Cerebellar nuclear complex (tissue), 1 donor: ENCODE measurements at places on chromosomes 1 and 21.

DNA sequence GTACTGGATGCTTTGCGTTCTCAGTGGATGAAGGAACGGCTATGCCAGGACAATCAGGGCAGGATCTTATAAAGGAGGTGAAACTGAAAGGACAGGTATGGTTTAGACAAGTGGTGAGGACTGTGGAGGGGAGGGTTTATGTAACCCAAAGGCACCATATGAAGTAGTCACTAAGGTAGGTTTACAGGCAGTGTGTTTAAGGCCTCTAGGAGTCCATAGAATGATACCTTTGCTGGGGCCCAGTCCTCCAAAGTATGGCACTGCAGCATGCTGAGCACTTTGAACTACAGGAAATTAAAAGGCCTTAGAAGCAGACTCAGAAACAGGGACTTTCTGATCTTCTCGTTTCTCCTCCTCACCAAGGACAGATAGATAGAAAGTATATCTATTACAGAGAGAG, 304.7 kb upstream of the USP25 start:
- no peak for DNase-seq

DNA sequence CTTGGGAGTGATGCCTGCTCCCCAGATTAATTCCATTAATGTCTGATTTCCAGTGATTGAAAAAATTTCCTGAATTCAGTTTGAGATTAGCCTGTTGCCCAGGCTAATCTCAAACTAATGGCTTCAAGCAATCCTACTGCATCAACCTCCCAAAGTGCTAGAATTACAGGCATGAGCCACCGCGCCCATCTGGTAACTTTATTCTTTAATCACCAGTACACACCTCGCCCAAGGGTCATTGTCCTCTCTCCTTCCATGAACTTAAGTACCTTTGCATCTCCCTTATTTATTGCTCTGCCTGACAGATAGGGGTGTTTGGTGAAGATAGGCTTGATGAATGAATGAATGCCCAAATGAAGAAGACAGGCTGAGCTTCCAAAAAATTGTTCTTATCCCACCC, 366.5 kb downstream of the SIPA1L2 start:
- DNase-seq: no peak

DNA sequence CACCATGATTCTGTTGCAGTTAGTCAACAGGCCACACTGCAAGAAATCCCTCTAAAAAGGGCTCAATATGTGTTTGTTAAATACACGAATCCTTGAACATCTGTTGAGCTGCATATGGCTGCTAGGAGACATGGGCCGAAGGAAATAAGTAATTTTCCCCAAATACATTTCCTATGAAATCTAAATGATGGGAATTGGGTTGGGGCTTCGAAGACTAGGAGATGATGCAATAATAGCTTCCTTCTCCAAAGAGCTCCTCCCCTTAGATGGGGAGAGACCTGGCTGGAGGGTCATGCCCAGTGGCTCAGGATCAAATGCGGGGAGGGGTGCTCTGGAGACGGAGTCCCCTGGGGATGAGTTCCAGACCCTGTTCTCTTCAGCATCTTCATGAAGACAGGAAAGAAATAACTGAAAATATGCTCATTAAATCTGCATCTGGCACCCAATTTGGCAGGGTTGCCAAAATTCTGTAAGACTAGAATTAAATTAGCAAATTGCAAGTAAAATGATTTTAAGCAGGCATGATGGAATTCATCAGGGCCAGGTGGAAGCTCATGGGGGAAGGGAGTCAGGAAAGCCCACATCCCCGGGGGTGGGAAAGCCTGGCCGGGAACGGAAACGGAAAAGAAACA, 165.0 kb upstream of the EDN2 start:
- DNase-seq: no peak

- DNase-seq: no peak
Measured at GRCh38 chr1:5225707-5226704, 571.6 kb downstream of the AJAP1 start.
